ENCODE measurements at places on chromosomes 16 and 17.

GRCh38 chr16:88892065-88892464, 25.6 kb upstream of the PABPN1L start:
- no peak for DNase-seq

DNA sequence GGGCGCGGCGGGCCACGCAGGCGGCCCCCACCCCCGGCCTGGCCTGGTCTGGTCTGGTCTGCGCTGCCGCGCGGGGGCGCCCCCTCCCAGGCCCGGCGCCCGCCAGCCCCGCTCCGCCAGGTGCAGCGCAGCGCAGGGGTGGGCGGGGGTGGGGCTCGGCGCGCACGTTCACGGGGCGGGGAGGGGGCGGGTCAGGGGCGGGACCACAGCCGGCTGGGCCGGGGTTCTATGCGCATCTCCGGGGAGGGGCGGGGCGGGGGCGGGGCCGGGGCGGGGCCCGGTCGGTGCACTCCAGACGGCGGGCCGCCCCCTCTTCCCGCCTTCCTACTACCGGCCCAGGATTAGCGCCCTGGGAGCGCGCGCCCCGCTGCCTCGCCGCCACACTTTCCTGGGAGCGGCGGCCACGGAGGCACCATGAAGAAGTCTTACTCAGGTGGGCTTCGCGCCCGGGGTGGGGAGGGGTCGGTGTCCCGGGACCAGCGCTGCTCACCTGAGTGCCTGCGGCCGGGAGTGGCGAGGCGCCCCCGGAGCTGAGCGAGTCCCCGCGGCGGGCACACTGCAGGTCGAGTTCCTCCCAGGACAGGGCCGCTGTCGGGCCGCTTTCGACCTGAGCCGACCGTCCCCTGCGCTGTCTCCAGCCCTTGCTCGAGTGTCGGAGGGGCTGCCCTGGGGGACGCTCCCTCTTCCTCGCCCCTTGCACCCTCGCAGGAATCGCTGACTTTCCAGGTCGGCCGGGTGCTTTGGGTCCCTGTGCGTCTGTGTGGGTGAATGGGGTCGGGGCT, 140.5 kb downstream of the SEC14L1 start:
- peak; percentile 91 for DNase-seq

DNA sequence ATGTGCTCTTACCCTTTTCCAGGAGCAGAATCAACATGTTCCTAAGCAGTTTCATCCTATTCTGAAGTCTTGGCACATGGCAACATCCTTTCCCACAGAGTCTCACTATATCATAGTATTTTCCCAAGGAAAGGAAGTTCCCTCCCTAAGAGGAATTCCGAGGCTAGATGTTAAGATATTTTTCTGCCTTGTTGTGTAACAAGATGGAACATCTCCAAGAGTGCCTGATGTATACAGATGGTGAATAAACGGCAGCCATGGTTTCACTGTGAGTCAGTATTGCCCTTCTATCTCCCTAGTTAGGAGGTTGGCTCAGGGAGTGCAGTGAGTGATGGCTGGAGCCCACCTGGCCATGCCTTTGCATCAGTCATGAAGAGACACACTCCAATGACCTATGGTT, 48.2 kb downstream of the SPACA3 start:
- no peak for DNase-seq

DNA sequence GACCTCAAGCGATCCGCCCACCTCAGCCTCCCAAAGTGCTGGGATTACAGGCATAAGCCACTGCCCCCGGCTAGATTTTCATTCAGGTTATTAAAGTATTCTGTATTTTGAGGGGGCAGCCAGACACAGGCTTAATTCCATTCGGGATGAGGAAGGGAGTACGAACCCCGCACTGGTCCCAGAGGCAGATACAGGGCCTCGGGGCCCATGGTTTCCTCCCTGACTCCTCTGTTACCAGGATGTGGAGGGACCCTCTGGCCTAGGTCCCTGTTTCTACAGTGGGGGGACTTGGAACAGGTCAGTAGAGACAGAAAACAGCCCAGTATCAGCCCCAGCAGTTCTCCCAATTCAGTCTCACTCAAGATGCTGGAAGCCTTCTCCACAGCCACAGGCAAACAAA, 42.0 kb downstream of the PECAM1 start:
- no peak for DNase-seq

- DNase-seq, result peak; percentile 43
These were observed 40.3 kb downstream of the CYB561 start for GRCh38 chr17:63405741-63406261.

DNA sequence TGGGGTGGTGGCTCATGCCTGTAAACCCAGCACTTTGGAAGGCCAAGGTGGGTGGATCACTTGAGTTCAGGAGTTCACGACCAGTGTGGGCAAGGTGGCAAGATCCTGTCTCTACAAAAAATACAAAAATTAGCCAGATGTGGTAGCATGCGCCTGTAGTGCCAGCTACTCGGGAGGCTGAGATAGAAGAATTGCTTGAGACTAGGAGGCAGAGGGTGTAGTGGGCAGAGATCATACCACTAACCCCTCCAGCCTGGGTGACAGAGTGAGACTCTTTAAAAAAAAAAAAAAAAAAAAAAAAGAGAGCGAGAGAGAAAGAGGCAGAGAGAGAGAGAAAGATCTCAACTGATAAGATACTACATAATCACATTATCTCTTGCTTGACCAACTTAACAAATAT, 45.9 kb downstream of the KANSL1 start:
- no peak for DNase-seq

DNA sequence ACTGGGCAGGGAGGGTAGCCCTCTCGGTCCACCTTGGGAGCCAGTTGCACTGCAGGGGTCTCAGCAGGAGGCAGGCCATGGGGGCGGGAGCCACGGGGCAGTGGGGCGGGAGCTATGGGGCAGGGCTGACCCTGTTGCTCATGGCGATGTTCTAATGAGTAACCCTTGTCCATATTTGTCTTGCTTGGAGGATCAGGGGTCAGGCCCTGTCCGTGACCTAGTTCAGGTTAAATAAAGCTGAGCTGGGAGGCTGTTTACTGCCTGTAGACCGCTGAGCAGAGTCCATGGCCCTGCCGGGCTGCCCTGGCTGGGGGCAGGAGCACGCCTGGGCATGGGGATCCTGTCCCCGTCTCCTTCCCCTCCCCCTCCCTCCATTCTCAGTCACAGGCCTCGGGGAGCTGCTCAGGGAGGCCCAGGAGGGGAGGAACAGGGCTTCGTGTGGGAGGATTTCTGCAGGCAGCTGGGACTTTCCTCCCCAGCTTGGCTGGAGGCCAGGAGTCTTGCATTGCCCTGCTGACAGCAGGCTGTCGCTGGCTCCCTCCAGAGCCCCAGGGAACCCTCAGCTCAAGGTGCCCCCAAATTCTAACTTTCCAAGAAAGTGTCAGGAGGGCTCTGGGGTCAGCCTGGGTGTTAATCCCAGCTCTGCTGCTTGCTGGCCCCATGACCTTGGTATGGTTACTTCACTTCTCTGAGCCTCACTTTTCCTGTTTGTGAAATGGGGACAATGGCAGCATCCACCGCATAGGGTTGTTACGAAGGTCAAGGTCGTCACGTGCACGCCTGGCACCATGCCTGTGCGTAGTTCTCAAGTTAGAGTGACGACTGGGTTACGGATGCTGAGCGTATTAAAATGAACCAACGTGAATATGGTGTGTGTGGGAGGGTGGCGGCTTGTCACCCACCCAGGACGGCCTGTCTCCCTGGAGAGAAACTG, 6.1 kb upstream of the SERPINF2 start:
- no peak for DNase-seq

- no peak for DNase-seq
These were observed 29.3 kb downstream of the UNC13D start for GRCh38 chr17:75814900-75815373.

DNA sequence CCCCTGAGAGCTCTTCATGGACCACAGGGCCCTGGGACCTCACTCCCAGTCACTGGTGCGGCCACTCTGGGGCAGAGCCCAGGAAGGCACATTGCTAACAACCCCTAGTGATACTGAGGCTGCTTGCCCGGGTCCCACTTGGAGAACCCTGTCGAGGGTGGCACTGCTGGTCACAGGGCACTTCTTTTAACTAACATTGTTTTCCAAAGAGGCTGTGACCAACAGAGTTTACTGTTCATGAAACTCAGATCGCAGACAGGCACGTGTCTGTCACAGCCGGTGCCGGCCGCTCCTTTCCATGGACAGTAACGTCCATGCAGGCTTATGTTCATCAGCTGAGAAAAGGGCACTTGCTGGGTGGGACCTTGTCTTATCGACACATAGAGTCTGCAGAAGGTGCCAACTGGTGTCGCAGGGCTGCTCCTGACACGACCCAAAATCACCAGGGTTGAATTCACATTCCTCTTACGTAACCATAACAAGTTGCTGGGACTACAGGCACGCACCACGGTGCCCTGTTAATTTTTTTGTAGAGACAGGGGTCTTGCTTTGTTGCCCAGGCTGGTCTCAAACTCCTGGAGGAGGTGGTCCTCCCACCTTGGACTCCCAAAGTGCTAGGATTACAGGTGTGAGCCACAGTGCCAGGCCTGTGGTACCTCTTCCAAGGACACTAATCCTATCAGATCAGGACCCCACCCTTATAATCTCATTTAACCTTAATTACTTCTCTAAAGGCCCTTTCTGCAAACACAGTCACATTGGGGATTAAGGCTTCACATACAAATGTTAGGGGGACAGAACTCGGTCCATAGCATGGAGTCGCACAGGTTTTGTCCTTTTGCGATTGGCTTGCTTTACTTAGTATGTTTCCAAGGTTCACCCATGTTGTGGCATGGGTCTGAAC, 1.2 kb upstream of the ZC3H18 start:
- no peak for DNase-seq

GRCh38 chr16:84905965-84906460, 86.2 kb downstream of the CRISPLD2 start:
- no peak for DNase-seq
